ENCODE measurements at places on chromosomes 16 and 17.

DNA sequence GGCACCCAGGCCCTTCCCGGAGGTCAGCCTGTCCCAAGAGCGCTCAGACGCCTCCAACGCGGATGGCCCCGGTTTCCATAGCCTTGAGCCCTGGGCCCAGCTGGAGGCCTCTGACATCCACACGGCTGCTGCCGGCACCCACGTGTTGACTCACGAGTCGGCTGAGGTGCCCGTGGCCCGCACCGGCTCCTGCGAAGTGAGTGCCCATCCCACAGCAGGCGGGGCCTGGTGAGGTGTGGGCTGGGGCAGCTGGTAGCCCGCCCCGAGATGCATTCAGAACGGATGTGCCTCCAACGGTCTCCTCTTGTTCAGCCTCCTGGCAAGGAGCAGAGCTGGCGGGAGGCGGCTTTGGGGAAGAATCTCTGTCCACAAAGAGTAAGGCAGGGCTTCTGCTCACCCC is 2.7 kb downstream of the WDR90 start:
- DNase-seq = no peak

GRCh38 chr17:75592348-75593020 is 4.9 kb downstream of the MYO15B start:
- no peak for DNase-seq

DNA sequence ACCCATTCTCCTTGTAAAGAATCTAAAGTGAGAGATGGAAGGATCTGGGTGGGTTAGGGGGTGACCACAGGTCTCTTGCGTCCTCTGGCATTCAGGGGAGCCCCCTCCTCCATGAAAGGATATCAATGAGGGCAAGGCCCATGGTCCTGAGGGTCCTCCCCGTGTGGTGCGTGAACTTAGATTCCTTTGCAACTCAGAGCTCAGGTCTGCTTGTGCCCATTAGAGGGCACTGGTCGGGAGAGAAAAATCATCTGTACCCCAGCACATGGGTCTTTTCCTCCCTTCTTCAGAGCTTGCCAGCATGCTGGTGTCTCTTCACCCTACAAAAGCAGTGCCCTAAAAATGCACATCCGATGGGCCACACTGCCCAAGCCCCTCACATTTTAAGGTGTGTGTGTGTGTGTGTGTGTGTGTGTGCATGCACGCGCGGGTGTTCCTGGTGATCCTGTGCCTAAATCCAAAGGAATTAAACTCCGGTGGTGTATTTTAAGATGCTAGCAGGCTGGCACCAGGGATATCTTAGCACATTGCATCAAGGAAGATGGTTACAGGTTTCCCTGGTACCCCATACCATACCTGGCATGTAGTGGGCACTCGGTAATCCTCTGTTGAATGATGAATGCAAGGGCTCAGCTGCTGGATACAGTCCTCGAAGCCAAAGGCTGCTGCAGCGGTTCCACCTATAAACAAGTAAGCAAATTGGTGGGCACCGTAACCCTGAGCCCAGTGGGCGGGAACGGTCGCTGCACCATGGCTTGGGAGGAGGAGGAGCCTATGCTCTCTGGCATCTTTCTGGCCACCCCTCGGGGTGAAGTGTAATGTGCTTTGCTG is 4.7 kb downstream of the C1QTNF1 start:
- no peak for DNase-seq

DNA sequence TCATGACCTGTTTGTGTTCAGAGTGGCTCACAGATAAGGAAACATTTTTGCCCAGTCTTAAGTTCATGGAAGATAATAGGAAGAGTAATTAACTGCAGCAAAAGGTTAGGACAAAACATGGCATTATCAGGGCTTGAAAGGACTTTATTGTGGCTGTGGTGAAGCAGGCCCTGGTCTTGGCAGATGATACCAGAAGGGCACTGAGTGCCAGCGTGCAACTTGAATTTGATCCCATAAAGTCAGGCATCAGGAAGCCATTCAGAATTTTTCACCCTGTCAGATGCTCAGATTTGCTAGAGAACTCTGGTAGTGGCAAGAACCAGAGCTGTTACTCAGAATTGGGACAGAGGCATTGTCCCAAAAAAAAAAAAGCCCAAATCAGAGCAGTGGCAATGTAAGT is 11.2 kb upstream of the COG7 start:
- no peak for DNase-seq

- DNase-seq = no peak
Observed at GRCh38 chr17:77414811-77415400, 274.1 kb downstream of the SEC14L1 start.

GRCh38 chr16:30065943-30066760 is 592 bp downstream of the ALDOA start:
- DNase-seq = no peak

GRCh38 chr17:66381701-66382362 is 79.4 kb downstream of the PRKCA start:
- DNase-seq = no peak

- DNase-seq = no peak
Observed at GRCh38 chr16:66116163-66117002, 250.1 kb upstream of the CDH5 start.

DNA sequence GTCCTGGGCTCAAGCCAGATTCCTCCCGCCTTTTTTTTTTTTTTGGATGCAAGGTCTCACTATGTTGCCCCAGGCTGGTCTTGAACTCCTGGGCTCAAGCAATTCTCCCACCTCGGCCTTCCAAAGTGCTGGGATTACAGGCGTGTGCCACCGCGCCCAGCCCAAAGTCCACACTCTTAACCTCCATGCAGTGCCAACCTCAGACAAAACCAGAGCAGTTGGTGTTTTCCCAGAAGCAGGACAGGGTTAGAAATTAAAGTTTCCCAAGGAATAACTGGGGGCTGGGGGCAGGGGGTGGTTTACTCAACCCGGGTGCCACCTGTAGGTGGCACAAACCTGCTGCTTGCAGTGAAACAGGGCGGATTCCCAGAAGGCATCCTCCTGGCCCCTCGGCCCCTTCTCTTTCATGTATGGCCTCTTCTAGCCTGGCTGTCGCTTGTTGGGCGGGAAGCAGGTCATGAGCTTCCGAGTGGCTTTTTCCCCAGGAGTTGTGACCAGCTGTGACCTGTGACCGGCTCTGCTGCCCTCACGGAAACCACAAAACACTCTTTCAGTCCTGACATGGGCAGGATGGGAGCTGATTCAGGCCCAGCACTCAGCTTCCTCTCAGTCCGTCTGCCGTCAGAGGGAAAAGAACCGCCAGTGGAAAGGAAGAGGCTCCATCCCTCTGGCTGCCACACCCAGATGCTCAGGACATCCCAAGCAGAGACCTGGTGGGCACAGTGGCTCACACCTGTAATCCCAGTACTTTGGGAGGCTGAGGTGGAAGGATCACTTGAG is 25.6 kb upstream of the USP7 start:
- no peak for DNase-seq

Data from activated CD4-positive, CD25-positive, alpha-beta regulatory T cell treated with anti-CD3 and anti-CD28 coated beads, Interleukin-2, amount 50 U/mL, for 72 hours (primary cell).